Psoas muscle (tissue), 8 donors: ENCODE measurements at places on chromosomes 6 and 20. TPM values are rescaled to one million over a fixed set of nuclear protein-coding genes. Genes with fewer than 3 reads are reported as not detected.

- no peak for DNase-seq
These were observed 26.3 kb downstream of the FAM50B start for GRCh38 chr6:3875486-3875885.

DNA sequence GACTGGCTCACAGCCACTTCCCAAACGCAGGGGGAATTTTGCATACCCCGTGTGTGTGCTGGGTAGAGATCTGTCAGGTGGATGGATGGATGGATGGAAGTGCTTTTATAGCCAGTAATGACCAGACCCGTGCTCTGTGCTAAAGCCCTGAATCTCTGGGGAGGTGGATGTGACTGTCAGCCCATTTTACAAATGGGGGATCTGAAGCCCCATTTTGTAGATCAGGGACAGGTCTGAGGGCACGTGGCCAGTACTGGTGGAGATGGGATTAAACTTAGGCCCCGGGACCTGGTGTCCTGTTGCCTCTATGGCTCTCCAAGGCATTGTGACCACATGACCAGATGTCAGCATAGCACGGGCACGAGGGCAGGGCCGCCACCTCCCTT lies 38.2 kb upstream of the ZBP1 start:
- DNase-seq = no peak

DNA sequence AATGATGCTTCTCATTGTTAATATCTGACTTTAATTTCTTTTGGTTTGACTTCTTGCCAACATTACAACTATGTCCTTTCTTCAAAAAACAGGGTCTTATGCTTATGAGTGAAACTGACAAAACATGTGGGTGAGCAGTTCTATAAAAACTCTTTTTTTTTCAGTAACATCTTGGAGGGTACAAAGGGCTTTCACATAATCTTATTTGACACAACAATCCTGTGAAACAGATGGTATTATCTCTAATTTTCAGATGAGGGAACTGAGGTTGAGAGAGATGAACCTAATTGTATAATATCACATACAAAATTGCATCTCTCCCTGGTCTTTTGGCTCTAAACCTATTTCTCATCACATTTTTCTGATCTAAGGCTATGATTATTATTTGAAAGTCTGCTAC lies 38.3 kb downstream of the MAPK14 start:
- DNase-seq = no peak

DNA sequence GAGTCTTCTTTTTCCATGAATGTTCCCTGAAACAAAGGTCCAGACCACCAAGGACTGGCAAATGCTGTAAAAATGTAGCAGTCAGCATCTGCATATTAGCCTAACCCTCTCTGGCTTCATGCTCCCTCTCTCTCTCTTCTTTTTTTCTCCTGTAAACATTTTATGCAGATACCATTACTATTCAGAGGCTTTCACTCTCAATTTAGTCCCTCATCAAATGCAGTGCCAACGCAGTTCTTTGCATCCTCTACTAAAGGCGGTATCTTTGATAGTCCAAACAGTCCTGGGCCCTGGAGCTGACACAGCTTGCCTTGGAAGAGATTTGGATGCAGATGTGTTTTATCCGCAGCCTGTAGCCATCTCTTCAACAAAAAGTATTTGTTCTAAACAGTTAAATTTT lies 167.1 kb upstream of the MMS22L start:
- no peak for DNase-seq

DNA sequence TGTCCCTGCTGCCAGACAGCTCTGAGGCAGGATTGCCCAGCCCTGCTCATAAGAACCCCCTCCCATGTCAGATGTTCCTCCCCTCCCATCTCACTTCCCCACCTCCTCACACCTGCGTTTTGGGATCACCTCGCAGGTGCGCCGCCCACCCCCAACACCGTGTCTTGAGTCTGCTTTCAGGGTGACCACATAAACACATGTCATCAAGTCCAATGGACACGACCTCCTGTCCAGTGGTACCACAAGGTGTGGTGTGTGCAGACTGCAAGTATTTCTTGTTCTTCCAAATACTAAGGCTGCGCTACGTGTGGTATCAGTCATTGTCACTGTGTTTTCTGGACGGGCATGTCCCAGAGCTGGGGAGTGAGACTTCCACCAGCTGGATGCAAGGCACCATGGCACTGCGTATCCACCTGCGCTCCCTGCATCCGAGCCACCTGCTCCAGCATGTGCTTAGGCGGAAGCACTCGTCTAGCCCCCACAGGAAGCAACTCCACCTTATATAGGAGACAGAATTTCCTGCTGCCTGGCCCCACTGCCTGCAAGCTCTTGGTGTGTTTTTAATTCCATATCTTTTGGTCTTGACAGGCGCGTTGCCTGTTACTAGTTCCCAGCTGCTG lies 119.7 kb upstream of the NXT1 start:
- no peak for DNase-seq

GRCh38 chr6:12264671-12265070 lies 25.5 kb upstream of the EDN1 start:
- no peak for DNase-seq

- DNase-seq = no peak
These were observed 698 bp upstream of the LRP11 start for GRCh38 chr6:149864578-149865535.

GRCh38 chr6:149752600-149753373 lies 3.2 kb downstream of the PCMT1 start:
- DNase-seq = no peak

GRCh38 chr20:51727872-51728271 lies 40.3 kb downstream of the ATP9A start:
- no peak for DNase-seq

DNA sequence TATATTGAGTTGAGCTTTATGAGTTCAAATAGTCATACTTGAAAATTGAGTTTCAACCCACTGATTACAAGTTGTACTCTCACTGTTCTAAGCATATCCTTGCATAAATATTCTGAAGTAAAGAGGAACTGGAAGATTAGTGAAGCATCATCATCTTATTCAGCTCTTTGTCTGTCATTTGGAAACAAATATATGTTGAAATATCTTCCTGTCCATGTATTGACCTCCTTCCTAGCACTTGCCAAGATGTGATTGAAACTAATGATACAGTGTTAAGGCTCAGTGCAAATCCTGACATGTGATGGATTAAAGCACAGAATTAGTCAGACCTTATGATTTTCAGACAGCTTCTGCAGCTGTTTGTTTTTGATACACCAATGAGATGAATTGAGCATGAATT lies 434.3 kb downstream of the TBC1D32 start:
- no peak for DNase-seq

GRCh38 chr6:144139817-144140216 lies 10.5 kb upstream of the STX11 start:
- no peak for DNase-seq

DNA sequence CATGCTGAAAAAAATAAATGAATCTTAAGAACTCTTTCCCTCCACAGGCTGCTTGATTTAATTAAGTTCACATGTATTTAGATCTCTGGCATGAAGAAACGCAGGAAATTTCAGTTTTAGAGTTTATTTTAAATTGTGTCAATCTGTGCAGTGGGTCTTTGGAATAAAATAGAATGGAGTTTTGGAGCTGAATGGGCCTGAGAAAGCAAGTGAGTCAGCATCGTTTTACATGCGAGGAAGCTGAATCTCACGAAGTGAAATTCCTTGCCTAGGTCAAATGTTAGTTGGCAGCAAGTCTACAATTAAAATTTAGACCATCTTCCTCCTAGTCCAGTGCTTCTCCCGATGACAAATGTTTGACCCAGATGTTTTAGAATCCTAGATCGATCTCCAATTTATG lies 22.4 kb downstream of the MAP7 start:
- no peak for DNase-seq

DNA sequence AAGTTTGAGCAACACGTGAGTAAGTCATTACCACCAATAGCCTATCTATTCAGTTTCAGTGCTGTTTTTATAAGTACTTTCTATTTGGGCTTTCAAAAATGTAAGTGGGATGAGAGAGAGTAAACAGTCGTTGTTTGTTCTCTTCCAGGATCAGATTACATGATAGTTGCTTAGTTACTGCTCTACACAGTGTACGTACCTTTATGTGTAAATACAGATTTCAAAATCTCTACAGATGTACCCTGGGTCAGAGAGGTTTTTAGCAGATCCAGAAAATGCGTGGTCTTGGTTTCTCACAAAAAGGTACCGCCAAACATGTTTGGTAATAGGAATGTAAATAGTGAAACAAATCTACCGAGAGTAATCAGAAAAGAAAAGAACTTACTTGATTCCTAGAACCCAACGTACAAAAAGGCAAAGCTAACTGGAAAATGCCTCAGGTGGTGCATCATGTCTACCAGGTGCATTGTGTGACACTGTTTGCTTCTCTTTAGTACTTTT lies 421.1 kb downstream of the BCKDHB start:
- no peak for DNase-seq

DNA sequence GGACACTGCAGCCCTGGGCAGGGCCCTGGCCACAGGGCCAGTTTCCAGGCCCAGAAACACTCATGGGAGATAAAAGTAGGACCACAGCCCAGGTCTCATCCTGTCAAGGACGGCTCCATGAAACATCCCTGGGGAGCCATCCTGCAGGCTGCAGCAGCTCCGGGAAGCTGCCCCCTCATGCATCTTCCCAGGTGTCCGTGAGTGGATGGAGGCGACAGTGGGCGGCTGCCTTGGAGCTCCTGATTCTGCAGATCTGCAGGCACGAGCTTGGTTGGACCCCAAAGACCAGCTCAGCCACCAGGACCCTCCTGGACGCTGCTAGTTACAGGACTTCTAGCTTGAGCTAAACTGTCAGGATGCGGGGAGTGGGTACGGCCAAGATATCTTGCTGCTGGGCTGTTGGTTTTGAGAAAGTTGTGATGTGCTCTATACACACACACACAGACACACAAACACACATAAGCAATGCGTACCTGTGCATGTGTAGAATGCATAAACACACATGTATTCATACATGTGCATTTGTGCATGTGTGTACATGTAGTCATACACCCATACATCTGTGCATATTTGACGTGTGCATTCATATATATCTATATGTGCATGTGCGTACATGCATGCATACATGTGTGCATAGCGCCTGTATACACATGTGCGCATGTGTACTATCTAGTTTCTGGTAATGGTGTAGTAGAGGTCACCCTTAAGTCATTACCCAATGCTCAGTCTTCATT lies 297.8 kb downstream of the TAF4 start:
- no peak for DNase-seq

DNA sequence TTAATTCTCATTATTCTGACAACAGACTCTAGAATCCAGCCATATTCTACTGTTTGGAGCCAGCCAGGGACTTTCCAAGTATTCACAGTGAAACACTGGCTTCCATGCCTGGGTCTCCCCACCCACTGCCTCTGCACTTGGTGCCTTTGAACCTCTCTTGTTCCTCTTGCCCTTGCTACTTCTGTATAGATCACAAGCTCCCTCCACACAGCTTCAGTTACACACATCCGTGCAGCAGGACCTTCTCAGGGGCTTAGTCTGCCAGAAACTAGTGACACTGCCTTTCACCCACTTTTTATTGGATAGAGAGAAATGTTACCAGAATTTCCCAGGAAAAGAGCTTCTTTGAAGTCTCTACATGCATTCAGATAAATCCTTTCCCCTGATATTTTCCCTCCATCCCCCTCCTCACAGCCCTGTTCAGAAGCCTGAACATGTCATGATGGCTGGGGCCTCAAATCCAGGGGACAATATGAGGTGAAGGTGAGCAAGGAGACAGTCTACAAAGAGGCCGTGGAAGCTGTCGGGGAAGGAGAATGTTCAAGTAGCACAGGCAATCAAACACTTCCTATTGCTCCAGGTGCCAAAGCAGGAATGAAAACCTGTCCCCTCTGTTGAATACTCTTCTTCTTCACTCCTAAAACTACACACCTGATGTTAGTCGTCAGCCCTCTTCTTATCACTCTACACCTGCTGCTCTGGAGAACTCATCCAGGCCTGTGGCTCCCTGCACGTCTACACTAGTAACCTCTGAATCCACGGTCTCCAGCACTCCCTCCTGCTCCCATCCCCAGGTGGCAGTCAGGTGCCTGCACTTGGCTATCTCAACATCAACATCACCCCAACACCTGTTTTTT lies 20.2 kb upstream of the HLA-DOA start:
- DNase-seq = no peak

- no peak for DNase-seq
These were observed 628.2 kb downstream of the CDH26 start for GRCh38 chr20:60586269-60587050.

DNA sequence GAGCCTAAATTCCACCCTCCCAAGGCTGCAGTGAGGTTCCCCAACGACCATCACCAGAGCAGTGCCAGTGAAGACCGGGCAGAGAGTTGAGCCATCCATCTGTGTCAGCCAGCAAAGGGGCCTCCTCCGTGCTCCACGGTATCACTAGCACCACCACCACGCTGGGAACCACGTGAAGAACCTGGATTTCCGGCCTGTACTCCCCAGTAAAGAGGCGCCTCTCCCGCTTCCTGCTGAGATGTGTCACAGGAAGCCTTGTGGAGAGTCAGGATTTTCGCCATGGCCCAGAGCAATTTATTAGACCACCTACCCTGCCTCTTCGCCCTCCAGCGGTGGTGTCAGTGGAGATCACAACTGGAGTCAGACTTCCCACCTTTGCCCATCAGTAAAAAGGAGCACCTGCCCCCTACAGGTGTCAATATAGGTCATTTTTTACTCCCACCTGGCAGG lies 28.8 kb downstream of the CPXM1 start:
- no peak for DNase-seq

- DNase-seq = no peak
These were observed 11.0 kb downstream of the ALDH8A1 start for GRCh38 chr6:134938896-134939295.

- DNase-seq = no peak
These were observed 10.7 kb upstream of the MYLK2 start for GRCh38 chr20:31808481-31808880.

DNA sequence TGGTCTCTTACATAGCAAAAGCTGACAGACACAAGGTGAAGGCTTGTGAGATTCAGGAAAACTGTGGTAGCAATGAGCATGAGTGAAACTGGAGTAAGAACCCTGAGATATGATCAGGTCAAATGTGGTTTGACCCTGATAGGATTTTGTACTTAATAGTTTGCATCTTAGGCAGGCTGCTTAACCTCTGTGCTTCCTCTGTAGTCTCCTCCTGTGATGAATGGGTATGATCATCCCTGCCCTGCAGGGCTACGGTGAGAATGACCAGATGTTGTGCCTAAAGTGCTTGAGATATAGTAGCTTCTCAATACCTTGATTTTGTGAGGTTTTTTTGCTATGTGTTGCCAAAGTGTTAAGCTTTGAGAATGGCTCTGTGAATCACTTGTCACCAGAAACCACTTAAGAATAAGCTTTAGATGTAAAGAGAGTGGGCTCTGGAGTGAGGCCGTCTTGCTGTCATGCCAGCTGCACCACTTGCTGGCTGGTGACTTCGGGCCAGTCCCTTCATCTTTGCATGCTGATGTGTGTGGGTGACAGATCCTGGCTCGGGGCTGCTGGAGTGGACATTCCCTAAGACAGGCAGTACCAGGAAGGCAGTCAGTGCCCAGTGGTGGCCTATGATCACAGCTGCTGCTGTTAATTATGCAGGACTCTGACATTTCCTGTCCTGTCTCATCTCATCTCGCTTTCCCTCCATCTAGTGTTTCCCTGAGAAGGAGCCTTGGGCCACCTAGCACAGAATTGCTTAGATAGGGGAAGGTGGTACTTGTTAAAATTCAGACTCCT lies 254.7 kb downstream of the NFATC2 start:
- DNase-seq = no peak

The COL12A1 gene
- 5.9 TPM for total RNA-seq

The BPHL gene
- 13.3 TPM for total RNA-seq

The SOX18 gene
- 50.8 TPM for total RNA-seq

The BTNL2 gene
- total RNA-seq = not detected

The SYCP2L gene
- 0.99 TPM for total RNA-seq

The SIGLEC1 gene
- 2.3 TPM for total RNA-seq

The RTF2 gene
- 93.0 TPM for total RNA-seq
